ENCODE measurements at places on chromosomes 6 and 20.

DNA sequence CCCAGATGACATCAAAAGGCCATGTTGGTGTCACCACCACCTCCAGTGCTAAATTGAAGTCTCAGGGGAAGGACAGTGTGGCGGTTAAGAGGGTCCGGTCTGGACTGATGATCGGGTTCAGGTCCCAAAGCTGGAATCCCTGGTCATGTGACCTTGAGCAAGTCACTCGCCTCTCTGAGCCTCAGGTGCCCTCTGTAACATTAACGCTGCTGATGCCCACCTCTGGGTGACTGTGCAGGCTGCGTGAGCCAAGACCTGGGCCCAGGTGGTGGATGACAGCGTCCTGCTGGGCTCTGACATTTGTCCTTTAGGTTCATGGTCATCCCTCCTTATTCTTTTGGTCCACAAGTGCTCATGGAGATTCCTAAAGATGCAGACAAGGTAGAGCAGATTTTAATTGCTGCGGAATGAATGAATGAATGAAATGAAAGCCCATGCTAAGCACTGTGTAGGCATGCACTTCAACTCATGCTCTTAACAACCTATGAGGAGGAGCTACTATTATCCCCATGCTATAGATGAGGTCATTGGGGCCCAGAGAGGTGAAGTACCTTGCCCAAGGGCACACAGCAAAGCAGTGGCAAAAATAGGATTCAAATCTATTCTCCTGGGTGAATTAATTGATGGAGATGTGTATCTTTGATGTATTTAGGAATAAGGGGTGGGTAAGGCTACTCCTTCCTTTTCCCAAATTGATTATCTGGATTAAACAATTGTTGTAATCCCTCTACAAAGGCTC, 649 bp upstream of the BPIFB1 start:
- no peak for DNase-seq

DNA sequence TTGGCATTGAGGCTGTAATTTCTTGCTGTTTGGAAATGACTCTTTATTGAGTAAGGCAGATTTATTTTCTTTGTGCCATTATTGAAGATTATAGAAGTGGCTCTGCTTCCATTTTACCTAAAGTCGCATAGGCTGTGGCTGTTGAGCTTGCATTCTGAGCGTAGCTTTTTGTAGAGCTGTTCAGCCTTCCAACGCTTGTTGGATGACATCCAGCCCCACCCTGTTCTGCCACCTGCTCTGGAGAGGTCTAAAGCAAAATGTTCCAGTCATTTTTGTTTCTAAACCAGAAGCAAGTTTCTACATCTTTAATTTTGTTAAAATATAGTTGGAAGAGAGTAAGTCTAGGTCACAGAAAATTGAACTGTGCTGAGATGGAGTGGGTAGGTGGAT, 24.4 kb downstream of the UST start:
- DNase-seq: peak; percentile 49

GRCh38 chr6:116327803-116328527, 42.8 kb upstream of the DSE start:
- no peak for DNase-seq

DNA sequence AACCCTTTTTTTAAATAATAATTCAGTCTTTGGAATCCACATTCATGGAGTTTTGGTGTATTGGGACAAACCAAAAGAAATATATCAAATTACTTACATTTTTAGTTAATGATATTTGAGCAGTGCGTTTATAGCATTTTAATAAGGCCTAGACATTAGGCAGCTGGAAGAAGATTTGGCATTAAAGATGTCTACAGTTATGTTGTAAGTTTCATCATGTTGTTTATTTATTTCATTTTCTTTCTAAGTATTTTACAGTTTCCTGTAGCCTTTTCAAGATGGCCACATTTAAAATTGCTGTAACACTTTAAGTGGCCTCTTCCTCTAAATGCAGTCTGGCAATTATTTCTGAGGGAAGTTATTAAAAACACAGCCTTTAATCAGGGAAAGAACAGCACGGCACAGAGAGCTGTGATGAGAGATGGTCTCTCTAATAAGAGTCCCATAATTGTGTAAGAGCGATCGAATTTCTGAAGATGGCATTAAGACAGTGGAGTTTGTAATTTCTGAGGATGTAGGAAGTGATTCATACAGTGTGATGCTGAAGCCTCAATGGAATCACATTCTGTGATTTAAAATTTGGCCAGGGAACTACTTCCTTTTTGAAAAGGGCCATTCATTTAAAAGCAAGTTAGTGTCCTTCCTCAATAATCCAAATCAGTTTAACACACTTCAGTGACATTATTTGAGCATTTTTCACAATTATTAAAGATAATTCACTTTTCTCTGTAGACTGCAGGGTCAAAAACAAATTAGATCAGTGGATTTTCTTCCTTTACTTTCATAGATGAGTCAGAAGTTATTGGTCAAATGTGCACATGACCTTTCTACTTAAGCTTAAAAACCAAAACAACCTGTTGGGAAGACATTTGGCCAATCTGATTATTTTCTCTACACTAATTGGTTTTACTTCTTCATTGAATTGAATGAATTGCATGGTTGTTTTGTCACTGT, 52.4 kb upstream of the EDN3 start:
- DNase-seq: no peak

DNA sequence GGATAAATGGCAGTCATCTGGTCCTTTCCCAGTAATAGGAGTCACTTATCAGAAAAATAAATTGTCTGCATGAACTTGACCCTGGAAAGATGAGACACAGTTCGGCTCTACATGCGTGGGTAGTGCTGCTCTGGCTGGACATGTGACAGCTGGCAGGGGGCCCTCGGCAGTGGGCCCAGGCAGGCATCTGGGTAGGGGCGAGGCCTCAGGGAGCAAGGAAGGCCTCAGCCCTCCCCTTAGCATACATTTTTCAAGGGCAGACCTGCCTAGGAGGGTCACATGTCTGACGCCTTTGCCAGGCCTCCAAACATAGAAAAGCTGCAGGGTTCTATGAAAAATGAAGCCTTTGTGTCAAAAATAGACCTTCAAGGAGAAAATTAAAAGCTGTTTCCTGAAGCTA, 12.8 kb upstream of the ILRUN start:
- peak; percentile 87 for DNase-seq

DNA sequence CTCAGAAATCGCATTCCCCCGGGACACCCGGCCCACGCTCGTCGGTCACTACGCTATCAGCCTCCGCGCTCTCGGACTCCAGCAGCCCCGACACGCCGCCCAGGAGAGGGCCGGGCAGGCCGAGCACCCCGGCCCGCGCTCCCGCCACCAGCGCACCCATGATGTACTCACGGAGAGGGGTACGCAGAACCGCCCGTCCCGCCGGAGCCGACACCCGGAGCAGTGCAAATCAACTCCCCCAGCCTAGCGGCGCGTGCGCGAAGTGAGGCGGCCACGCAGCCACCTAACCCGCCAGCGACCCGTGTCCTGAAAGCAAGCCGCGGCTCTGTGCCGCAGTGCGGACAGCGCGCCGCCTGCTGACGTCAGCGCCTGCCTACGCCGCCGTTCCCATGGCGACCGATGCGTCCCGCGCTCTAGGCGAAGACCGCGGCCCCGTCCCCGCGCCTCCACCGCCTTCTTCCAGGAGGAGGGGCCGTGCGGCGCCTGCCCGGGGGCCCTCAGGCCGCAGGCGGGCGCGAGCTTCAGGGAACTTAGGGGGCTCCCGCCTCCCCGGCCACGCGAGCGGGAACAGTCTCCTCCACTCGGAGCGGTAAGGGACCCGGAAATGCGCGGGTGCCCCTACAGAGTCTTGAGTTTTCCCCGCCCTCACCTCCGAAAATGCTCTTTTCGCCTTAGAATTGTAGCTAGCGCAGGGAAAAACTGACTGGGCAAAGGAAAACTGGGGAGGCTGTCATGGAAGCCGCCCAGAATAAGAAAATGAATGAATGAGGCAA, at the start of gene AHI1:
Gene AHI1 (minus strand): TSS at position 329 of the 773 bp plus-strand sequence. CDS start 5,503 bp downstream, outside the sequence.
- DNase-seq: peak; percentile 97

GRCh38 chr6:15109338-15110090, 136.4 kb upstream of the JARID2 start:
- DNase-seq: no peak

GRCh38 chr6:35181933-35182612, 31.7 kb upstream of the SCUBE3 start:
- peak; percentile 69 for DNase-seq

DNA sequence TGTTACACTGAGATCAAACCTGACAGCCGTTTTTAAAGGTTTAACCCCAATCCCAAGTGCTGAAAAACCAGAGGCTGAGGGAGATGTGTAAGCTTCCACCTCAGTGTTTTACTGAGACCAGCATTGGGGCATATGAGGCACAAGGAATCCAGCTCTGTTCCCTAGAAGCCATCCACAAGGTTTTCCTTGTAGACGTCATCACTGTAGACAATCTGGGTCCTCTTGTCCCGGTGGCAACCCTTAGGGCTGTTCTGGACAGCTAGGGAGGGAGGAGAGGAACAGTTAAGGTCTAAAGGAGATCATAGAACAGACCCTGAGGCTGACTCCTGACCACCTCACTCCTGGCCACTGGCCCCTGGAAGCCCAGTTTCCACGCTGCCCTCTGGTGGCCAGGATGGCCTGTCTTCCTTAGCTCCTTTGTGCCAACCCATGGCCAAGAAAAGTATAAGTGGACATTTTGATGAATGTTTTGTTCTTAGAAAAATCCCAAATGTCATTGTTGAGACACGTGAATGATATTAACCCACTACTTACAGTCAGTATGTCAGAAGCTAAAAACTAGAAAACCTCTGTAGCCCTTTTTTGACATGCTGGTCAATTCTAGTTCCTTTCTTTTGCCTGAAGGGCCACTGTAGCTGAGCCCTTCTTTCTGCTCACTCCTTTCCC, 6.4 kb downstream of the CFB start:
- peak; percentile 55 for DNase-seq

DNA sequence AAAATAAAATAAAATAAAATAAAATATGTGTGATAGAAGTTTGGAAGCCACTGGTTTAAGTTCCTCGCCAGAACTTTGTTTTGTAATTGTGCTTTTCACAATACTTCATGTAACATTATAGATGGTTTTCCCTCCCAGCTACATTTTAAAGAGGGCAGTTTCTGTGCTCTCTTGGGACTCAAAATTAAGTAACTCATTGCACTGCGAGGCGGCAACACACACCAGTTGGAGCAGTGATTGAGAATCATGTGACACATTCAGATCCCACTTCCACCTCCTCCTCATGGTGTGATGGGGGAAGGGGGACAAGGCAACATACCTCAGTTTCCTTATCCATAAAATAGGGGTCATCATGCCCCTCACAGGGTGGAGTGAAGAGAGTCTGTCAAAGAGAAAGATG, 7.5 kb downstream of the C2 start:
- no peak for DNase-seq

- no peak for DNase-seq
Observed at GRCh38 chr20:41003143-41003935, 25.3 kb upstream of the TOP1 start.

- no peak for DNase-seq
Observed at GRCh38 chr6:12371641-12372146, 81.5 kb downstream of the EDN1 start.

GRCh38 chr20:54015496-54015895, 54.9 kb downstream of the BCAS1 start:
- no peak for DNase-seq

GRCh38 chr20:24469894-24470745, 691 bp downstream of the SYNDIG1 start:
- DNase-seq: peak; percentile 45

- no peak for DNase-seq
Observed at GRCh38 chr6:47029865-47030561, 12.1 kb downstream of the ADGRF1 start.

- no peak for DNase-seq
Observed at GRCh38 chr6:31588871-31589650, 3.0 kb downstream of the LST1 start.

DNA sequence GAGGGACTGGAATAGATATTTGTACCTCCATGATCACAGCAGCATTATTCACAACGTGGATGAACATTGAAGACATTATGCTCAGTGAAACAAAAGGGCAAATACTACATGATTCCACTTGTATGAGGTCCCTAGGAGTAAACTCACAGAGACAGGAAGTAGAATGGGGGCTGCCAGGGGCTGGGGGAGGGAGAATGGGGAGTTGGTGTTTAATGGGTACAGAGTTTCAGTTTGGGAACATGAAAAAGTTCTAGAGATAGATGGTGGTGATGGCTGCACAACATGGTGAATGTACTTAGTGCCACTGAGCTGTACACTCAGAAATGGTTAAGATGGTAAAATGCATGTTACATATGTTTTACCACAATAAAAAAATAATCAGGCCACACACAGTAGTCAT, 164.3 kb upstream of the RREB1 start:
- no peak for DNase-seq

- peak; percentile 47 for DNase-seq
Observed at GRCh38 chr20:45406260-45407066, 1.6 kb upstream of the DBNDD2 start.

GRCh38 chr6:29676981-29677601, 3.9 kb downstream of the ZFP57 start:
- no peak for DNase-seq

- DNase-seq: no peak
Observed at GRCh38 chr6:144174006-144174405, 23.7 kb downstream of the STX11 start.

GRCh38 chr6:148348778-148349177, 6.1 kb downstream of the SASH1 start:
- no peak for DNase-seq

- no peak for DNase-seq
Observed at GRCh38 chr6:10837622-10837994, 731 bp downstream of the MAK start.

DNA sequence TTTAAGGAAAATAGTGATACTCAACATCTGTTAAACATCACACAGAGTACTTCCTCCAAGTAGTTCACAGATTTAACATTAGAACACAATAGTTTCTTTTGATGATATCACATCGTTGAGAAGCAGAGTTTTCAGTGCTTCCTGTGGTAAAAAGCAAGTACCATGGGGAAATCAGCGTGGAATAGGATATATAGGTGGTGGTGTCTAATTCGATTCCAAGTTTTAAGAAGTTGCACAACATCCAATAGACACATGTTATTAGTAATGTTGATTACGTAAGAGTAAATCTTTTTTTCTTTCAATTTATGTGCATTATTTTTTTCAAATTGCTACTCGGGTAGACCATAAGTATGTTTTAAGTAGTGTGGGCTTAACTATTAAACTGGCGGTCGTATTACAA, 360.7 kb downstream of the NKAIN2 start:
- no peak for DNase-seq

GRCh38 chr6:42124223-42124836, 18.1 kb downstream of the C6orf132 start:
- DNase-seq: no peak

- no peak for DNase-seq
Observed at GRCh38 chr6:133235221-133235620, 5.9 kb upstream of the EYA4 start.

DNA sequence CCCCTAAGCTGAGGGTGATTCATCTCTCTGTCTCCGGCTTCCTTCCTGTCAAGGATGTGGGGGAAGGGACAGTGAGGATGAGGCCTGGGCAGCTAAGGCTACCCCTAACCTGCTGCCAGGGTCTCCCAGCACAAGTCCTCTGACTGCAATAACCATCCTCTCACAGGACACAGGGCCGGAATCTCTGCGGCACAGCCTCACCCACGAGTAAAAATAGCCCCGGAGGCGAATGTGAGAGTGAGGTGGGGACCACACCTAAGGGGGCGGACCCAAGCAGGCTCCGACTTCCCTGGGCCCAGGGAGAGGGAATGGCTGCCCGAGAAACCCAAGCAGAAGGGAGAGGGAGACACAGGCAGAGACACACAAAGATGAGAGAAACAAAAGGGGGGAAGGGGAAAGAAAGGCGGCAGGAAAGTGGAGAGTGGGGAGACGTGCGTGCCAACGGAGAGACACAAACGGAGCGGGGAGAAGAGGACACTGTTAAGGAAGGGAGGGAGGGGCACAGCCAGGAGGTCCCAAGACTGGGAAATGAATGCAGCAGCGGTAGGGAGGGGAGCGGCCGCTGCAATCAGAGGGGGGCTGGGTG, 1.4 kb downstream of the CLIC1 start:
- DNase-seq: peak; percentile 67

Data from femur (tissue), 1 donor.